Liver (tissue), 10 donors: ENCODE measurements at places on chromosomes 6 and 20. TPM values are rescaled to one million over a fixed set of nuclear protein-coding genes. Genes with fewer than 3 reads are reported as not detected.

- no peaks in the 10 kb centered on the region for H3K36me3 ChIP-seq
- H3K27me3 ChIP-seq: no peaks in the 10 kb centered on the region
- H3K27ac ChIP-seq: no peak overlapping the region
- H3K4me1 ChIP-seq: no peaks in the 10 kb centered on the region
- H3K4me3 ChIP-seq: no peak overlapping the region
Measured at GRCh38 chr20:11426948-11427347, 490.7 kb upstream of the BTBD3 start.

- no peaks in the 10 kb centered on the region for H3K36me3 ChIP-seq
- no peak overlapping the region for H3K27ac ChIP-seq
- H3K27me3 ChIP-seq: no peaks in the 10 kb centered on the region
Measured at GRCh38 chr6:81767163-81767891, 14.8 kb upstream of the TENT5A start.

DNA sequence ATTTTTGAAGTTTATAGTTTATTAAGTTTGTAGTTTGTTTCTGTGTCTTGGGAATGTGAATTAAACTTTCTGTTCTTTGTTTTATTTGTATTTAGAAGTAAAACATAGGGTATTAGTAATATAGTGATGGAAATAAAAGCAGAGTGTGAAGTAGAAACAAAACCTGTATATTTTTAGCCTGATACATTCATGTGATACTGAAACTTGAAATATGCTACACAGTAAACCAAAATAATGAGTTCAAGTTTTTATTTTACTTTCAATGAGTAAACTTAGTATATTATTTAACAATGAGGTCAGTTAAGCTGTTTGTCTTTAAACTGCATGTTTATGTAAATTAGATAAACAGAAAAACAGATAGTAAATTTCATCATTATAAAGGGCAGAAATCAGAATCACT is 1592.6 kb downstream of the GRIK2 start:
- no peaks in the 10 kb centered on the region for H3K27me3 ChIP-seq
- no peaks in the 10 kb centered on the region for H3K4me1 ChIP-seq
- no peak for DNase-seq

The SLC26A8 gene
- 0.09 TPM for total RNA-seq

DNA sequence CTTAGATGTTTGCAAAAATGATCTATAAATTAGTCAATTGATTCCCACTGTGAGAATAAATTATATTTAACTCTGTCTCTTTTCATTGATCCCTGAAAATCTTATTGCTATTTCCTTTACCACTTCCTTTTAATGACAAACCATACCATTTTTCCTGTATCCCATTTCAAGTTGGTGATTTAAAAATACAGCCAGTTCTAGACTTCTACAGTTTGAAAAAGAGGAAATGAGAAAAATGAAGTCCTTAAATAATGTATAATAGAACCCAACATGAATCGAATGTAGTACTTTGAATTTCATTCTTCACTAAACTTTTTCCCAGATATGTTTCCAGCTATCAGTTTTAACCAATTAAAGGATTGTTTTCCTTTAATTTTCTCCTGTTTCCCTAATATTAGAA is 29.5 kb upstream of the SDHAF4 start:
- no peaks in the 10 kb centered on the region for H3K36me3 ChIP-seq
- DNase-seq: no peak
- no peaks in the 10 kb centered on the region for H3K27me3 ChIP-seq
- no peak overlapping the region for H3K27ac ChIP-seq
- H3K4me3 ChIP-seq: no peak overlapping the region
- H3K4me1 ChIP-seq: no peaks in the 10 kb centered on the region

The TREM1 gene
- total RNA-seq: 1.3 TPM

DNA sequence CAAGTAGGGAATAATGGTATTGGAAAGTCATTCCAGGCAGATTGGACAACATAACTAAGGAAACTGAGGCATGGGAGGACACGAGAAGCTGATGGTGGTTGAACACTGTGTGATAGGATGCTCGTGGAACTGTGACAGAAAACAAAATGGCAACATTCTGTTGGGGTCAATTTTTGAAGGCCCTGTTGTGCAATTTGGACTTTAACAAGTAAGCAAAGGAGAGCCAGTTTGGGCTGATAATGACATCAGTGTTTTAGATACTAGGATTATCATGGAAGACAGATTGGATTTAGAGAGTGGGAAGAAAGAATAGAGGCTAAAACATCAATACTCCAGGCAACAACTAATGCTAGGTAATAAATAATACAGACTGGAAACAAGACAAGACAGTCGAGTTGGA is 53.1 kb downstream of the PRKN start:
- H3K27me3 ChIP-seq: no peaks in the 10 kb centered on the region
- H3K27ac ChIP-seq: no peak overlapping the region
- no peak overlapping the region for H3K4me3 ChIP-seq
- no peak for DNase-seq
- H3K4me1 ChIP-seq: peaks cover 8% of the 10 kb centered on the region

DNA sequence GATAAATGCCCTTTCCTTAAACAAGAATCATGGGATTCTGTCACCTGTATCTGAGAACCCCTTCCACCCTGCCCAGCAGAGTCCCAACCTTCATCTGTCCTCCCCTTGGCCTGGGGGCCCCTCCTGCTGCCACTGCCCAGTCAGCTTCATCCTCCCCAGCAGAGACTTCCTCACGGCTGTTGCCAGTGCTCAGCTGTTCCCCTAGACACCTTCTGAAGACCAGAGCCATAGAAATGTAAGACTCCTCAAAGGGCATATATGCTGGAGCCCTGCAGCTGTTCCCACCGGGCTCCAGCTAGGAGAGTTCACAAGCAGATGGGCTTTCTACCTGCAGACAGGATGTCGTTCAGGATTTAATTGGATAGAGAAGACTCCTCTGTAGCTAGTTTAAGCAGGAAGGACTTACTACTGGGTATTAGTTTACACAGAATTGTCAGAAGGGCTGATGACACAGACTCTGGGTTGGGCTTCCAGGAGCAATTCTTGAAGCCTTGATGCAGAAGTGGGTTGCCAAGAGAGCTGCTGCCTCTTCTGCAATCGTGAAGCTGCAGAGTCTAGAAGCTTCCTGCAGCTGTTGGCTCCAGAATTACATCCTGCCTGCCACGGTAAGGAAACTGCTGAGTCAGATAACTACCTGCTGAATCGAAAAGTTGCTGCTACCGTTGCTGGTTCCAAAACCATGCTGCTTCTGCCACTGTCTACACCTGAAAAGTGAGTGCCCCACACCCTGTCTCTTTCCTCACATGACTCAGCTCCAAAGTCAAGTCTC is 57.1 kb upstream of the MLN start:
- H3K27me3 ChIP-seq: no peaks in the 10 kb centered on the region
- no peak for DNase-seq
- H3K4me3 ChIP-seq: no peak overlapping the region
- H3K4me1 ChIP-seq: peaks cover 3% of the 10 kb centered on the region
- no peaks in the 10 kb centered on the region for H3K36me3 ChIP-seq
- no peak overlapping the region for H3K27ac ChIP-seq

The GPX5 gene
- not detected for total RNA-seq

The KHDC1L gene
- not detected for total RNA-seq

- no peak overlapping the region for H3K27ac ChIP-seq
- H3K4me1 ChIP-seq: no peaks in the 10 kb centered on the region
Measured at GRCh38 chr20:10077886-10078285, 43.1 kb downstream of the ANKEF1 start.
